T-helper 22 cell (primary cell): ENCODE measurements at places on chromosomes 1 and 21.

GRCh38 chr1:26666855-26667254 is 29.0 kb upstream of the ARID1A start:
- DNase-seq = no peak

DNA sequence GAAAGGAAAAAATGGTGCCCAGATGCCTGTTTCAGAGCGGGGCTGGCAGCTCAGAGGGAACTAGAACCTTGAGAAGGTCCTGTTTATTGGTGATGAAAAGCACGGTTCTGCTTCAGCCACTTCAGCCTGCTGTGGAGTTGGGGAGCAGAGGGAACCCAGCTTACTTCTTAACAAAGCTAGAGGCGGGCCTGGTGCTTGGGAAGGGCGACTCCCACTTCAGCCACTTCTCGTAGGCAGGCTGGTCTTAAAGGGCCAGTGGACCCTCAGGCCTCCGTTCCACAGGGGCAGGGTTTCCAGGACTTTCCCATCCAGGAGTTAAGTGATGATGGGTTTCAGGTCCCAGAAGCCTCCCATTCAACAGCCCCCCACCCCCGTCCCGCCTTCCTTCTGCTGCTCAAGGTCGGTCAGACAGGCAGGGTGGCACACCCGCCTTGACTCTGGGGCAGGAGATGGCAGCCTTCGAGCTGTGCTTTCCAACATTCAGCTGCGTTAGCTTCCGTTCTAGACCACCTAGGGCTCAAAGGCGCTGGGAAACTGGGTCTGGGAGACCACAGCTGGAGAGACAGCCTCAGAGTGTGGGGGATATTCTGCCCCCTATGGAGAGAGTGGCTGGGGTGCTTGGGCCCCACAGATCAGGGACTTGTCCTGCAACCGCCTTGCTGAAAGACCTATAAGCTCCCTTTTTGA is 3.4 kb downstream of the RUNX3 start:
- DNase-seq = no peak

GRCh38 chr21:22762463-22762862 is 1764.3 kb downstream of the NCAM2 start:
- no peak for DNase-seq

DNA sequence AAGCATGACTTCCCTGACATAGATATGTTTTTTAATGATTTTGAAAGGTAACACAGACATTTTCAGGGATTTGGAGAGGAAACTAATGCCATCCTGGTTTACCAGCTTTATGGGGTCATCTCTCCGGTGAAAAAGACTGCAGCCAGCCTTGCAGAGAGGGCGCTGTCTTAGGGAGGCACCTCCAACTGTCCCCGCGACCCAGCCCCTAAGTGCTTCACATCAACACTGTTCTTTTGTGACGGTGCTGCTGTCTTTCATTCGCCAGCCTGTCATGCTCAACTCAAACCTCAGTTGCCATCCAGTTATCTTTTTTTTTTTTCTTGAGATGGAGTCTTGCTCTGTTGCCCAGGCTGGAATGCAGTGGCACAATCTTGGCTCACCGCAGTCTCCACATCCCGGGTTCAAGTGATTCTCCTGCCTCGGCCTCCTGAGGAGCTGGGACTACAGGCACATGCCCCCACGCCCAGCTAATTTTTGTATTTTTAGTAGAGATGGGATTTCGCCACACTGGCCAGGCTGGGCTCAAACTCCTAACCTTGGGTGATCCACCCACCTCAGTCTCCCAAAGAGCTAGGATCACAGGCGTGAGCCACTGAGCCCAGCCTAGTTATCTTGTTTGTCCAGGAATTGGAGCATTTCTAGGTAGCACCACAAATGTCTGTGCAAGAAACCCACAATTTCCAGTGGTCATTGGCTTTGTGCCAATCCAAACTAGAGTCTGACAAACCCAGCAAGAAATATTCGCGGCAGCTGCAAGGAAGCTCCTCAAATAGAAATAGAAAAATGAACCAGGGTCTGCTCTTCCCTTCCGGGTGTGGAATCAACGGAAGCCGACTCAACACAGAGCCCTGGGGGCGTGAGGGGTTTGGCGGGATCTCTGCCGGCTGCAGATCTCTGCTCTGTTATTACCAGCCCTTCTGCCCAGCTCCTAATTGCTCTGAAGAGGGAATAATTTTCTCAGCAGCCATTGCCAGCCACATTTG is 24.2 kb downstream of the PDE9A start:
- DNase-seq = no peak

DNA sequence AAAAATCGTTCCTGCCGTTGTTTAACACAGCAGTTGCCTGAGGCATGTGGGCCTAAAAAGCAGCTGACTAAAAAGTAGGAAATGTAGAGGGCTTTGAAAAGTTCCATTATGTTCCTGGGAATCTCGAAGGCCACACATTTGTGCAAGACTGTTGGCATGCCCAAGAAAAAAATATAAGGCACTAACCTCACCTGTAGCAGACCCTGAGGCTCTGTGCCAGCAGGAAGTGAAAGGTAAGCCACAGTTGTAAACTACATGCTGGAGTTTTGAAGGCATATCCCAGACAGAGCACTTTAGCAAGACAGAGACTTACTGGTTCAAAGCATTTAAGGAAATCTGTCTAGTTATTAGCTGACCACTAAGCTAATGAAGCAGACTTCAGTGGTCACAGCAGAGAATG is 52.7 kb downstream of the TRMT1L start:
- DNase-seq = no peak

DNA sequence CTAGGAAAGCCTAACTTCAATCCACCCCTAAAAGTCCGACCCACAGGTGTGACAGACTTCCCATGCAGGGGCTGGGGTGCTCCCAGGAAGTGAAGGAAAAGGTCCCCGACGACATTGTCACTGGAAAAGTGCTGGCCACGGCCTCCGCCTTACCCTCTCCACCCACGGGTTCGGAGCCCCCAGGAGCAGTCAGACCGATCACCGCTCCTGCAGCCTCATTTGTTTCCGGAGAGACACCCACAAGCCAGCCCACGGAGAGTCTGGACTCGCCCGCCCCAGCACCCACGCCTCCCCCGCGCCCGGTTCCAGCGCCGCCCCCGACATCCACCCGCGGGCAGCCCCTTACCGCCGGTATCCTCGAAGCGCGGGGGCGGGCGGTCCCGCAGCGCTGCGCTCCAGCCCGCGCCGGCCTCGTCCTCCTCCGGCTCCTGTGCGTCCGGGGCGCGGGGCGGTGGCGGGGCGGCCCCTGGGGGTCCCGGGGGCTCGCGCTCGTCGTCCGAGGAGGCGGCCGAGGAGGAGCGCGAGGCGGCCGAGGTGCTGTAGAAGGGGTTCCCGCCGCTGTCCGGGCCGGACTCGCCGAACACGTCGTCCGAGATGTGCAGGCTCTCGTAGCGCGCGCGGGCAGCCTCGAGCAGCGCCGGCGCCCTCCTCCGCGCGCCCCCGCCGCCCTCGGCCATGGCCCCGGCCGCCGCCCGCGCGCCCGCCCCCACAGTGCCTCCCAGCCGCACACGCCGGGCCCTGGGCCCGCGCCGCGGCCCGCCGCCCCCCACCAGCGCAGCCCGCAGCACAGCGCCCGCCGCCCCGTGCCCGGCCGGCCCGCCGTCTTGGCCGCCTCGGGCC is 660 bp downstream of the PGBD5 start:
- no peak for DNase-seq

DNA sequence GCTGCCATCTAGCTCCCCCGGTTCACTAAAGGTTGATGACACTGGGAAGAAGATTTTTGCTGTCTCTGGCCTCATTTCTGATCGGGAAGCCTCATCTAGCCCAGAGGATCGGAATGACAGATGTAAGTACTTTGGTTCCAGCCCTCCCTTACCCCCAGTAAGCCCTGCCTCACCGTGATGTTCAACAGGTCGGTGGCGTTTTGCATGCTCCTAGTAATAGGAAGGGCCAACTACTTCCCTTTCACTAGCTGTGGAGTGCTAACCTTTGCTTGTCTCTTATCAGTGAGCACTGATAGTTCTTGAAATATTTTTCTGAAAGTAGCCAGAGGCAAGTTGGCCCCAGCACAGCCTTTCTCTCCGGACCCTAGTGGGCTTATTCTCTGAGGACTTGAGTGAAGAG is 7.5 kb downstream of the RNF220 start:
- no peak for DNase-seq

GRCh38 chr1:54975356-54976108 is 4.9 kb upstream of the TMEM61 start:
- no peak for DNase-seq

GRCh38 chr1:157203166-157203565 is 65.0 kb upstream of the ETV3 start:
- DNase-seq = no peak

DNA sequence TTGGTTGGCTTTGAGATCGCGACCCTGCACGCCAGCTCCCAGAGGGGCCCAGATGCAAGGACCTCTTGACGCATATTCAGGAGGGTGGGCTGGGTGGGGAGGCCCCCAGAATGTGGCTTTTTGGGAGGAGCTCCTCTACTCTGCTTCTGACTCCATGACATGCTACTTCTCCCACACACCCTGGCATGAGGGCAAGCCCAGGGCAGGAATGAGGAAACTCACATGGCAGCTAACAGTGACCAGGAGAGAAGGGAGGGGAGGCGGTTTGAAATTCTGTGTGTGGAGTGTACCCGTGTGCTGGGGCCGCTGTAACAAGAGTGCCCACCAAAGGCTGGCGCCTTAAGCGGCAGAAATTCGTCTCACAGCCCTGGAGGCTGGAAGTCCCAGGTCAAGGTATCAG is 61.3 kb upstream of the GPR153 start:
- DNase-seq = no peak

DNA sequence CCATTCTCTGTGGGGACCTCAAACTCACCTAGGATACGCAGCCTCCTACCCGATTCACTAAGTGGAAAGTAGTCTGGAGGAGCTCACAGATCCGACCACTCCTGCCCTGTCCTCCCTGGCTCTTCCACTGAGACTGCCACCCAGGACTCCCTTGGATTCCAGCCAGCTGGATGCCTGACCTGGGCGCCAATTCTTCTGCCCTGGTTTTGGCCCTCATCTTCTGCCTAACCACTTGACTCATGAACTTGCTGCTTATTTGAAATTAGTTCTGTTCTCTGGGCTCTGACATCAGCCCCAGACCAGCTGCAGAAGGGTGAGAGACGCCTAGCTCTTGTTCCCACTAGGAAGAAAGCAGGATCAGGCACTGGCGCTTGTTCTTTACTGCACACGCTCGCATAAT is 48.9 kb downstream of the SLC35D1 start:
- no peak for DNase-seq

- no peak for DNase-seq
Measured at GRCh38 chr1:200062143-200062542, 34.6 kb downstream of the NR5A2 start.

DNA sequence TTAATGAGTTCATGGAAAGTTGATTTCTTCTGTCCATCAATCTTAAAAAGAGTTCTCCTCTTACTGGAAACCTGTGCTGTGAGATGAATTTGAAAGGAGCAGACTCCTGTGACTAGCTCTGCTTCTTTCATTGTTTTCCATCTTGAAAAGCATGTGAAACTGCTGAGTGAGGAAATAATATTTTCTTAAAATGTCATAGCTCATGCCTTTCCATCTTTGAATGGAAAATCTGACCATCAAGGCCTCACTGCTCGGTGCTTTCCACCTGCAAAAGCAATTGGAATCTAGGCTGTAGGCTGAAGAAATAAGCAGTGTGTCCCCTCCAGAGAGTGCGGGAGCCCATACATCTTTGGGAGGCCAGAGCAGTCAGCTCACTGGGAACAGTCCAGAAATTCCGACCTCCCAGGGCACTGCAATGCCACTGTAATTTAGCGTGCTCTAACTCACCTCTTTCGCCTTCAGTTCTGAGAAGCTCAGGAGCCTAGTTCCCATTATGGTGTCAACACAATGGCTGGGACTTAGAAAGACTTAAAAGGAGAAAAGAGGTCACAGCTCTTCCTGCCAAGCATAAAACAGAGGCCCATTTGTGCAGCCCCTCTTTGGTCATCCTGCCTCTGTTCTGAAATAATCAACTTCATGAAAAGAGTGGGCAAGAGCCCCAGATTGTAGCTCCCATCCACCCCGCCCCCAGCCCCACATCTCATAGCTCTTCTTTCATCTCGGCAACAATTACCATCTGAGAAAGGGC is 50.4 kb upstream of the F3 start:
- DNase-seq = no peak

DNA sequence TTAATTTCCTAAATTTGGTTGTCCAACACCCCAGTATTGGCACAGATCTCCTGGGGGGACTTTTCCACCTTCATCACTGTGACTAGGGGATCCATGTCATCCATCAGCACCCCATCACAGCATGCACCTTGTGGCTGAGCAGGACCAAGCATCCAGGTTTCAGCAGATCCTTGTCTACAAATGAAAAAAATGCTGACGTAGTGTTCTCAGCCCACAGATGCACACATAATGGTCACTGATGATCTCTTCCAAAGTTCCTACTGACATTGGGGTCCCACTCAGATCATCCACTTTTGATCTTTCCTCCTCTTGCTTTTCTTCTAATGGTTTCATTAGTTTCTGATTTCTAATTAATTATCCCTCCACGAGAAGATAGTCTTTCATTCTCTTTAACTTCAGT is 373.1 kb downstream of the TBX15 start:
- DNase-seq = no peak

DNA sequence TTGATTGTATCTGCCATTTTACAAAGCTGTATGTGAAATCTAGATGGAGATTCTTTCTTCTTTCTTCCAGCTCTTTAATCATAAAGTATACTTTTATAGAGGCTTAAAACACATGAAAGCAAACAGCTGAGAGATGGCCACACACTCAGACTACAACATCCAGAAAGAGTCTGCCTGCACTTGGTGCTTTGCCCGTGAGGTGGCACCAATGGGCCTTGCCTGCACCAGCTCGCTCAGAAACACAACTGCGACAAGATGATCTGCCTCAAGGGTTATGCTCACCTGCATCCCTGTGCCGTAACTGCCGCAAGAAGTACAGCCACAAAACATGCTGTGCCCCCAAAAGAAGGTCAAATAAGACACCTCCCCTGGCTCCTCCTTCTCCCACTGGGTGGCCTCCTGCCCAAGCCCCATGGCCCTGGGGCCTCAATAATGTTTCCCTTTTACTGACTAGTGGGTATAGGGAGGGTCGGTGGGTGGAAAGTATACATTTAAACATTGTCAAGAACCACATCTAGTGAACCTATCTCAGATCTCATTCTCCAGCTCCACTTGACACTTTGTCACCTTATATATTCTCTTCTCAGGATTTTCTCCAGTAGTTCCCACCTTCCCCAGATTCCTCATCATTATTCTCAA is 66.7 kb upstream of the ANGPTL3 start:
- no peak for DNase-seq

GRCh38 chr1:77342745-77343144 is 60.9 kb downstream of the AK5 start:
- no peak for DNase-seq

- no peak for DNase-seq
Measured at GRCh38 chr1:160040476-160040875, 8.7 kb upstream of the PIGM start.

- no peak for DNase-seq
Measured at GRCh38 chr1:117652421-117652820, 46.6 kb downstream of the TENT5C start.

GRCh38 chr1:5465281-5465711 is 526.9 kb downstream of the NPHP4 start:
- no peak for DNase-seq

DNA sequence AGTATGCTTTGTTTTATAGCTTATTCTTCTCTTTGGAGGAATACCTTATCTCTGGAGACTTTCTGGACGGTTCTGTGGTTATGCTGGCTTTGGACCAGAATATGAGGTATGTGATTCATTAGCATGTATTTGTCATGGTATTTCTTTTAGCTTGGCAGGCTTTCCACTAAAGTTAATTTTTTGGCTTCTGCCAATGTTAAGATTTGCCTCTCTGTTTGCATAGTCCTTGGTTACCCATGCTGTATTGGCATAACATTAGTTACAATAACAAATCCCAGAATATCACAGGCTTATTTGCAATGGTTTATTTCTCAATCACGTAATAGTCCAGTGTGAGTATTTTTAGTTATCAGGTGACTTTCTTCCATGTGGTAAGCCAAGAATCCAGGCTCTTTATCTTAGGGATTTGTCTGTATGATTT is 9.7 kb downstream of the ZMPSTE24 start:
- DNase-seq = no peak
